ENCODE measurements at places on chromosomes 7 and 10.

GRCh38 chr10:80523773-80524172, 13.9 kb upstream of the SH2D4B start:
- no peak for DNase-seq

DNA sequence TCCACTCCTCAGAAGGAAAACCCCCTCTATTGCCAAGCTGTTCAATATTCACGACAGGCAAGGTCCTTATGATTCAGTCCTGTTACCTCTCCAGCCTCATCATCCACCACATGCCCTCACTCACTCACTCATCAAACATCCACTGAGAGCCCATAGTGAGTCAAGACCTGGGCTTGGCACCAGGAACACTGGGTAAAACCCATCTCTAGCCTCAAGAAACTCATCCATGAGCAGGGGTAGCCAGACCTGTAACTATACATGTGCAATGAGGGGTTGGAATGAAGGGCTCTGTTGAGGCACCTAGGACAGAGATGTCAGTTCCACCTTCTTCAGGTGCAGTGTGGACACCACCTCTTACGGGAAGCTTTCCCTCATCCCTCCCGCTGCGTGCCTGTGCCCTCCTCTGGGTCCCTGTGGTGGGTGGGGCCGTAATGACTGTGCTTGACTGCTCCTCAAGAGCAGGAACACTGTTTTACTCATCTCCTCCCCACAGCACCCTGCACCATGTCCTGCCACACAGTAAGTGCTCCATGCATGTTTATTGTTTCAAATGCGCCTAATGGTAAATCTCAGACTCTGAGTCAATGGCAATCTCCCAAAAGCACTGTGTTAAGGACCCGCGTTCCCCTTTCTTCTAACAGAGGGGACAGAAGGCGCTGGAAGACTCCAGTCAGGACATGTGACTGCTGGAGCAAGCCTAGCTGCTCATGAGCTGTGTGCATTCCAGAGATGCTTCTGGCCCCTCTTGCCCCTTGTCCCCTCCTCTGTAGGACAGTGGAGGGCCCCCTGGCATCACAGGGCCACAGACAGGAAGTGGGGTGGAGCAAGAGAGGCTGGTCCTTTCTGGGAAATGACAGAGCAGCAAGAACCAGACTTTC, 95.4 kb downstream of the HIPK2 start:
- no peak for DNase-seq

DNA sequence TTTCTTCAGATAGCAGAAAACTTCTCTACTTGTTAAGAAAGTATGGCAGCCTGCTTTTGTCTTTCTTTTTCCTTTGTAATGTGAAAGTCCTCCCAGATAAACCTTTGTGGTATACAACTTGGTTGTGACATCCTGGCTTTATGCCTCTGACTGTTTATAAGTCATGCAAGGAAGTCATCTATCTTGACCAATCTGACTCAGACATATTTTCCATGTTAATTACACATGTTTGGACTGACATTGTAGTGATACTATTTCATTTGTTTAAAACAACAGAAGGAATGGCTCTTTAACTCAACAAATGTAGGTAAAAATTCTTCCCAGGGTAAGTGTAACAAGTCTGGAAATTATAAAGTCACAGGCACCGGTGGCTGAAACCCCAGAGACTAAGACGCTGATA, 341.6 kb upstream of the MEOX2 start:
- no peak for DNase-seq

GRCh38 chr7:152485826-152486225, 50.0 kb upstream of the KMT2C start:
- no peak for DNase-seq

- DNase-seq: no peak
Observed at GRCh38 chr7:24741679-24742505, 15.4 kb downstream of the GSDME start.

- DNase-seq: no peak
Observed at GRCh38 chr7:141456298-141456697, 94.9 kb upstream of the AGK start.

DNA sequence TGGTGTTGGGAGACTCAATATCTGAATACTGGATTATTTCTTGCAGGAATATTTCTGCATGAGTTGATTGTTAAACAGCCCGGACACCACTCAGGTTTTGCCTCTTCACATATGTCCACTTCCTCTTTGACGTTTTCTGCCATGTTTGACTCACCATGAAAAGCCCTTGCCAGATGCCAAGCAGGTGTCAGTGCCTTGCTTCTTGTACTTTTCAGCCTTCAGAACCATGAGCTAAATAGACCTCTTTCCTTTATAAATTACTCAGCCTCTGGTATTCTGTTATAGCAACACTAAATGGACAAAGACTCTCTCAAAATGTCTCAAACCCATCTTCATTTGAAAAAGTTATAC, 24.7 kb upstream of the MACC1 start:
- DNase-seq: no peak

DNA sequence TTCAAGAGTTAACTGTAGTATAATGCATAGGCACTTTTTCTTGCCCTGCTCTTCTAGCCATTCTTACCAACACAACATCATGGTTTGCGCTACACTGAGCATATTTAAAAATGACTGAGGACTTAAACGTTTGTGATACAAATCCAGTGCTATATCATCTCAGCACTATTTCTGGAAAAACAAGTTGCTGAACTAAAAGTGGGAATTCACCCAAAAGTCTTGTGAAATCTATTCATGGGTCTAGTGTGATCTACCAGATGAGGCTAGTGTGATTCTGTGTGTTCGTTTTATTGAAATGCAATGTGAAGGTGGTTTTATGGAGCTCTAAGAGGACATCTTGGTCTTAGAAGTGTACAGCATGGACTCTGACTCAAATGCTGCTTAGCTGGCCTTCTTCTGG, 584.6 kb upstream of the POM121L12 start:
- DNase-seq: no peak

DNA sequence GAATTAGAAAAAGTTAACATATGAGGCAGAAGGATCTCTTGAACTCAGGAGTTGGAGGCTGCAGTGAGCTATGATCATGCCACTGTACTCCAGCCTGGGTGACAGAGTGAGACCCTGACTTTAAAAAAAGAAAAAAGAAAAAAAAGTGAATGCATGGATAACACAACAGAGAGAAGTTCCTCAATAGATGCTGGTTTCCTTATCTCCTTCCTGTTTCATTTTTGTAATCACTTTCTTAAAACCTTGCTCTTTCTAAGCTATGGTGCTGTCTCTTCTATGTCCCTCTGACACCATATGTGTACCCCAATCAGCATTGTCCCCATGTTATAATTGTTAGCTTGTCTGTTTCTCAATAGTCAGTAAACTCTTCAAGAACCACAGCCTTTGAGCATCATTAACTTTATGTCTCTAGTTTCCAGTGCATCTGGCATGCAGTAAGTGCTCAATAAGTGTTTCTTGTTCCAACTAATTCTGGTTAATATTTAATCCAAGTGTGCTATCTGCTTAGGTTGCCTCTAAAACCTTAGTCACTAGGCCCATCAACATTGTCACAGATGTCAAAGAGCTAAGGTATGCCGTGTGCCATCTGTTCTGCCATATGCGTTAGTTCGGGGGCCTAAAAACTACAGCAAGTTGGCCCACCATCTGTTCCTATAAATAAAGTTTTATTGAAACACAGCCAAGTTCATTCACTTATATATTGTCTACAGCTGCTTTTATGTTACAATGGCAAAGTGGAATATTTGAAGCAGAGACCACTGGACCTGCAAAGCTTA, 36.2 kb downstream of the MPP7 start:
- no peak for DNase-seq

DNA sequence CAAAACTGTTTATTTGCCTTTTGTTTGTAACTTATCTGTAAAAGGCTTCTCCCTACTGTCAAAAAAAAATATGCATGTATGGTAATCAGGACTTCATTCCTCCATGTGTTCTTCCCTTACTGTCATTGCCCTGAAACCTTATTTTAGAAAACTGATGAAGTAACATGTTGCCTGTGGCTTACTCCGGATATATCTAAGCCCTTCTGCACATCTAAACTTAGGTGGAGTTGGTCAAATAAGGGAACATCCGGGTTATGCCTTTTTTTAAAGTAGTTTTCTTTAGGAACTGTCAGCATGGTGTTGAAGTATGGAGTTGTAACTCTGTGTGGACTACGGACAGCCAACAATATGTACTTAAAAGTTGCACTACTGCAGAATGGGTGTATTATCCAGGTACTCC, 6.2 kb downstream of the SAR1A start:
- DNase-seq: no peak

GRCh38 chr10:10891124-10892082, 126.3 kb upstream of the CELF2 start:
- no peak for DNase-seq

- no peak for DNase-seq
Observed at GRCh38 chr7:25852939-25853271, 299.1 kb upstream of the NFE2L3 start.

GRCh38 chr10:126017961-126018560, 121.7 kb downstream of the FANK1 start:
- no peak for DNase-seq

Data from NCI-H1417 treated with DMSO at 0.1 percent for 48 hours (cell line).